ENCODE measurements at places on chromosomes 12 and 14. TPM values are rescaled to one million over a fixed set of nuclear protein-coding genes. Genes with fewer than 3 reads are reported as not detected.

The CLEC4A gene
- 0.81 TPM for total RNA-seq

The NELL2 gene
- total RNA-seq: not detected

The GSG1 gene
- total RNA-seq: not detected

The STAB2 gene
- total RNA-seq: not detected

The SERPINA6 gene
- total RNA-seq: not detected

All from hair follicle dermal papilla cell (primary cell).